Amniotic epithelial cell (primary cell): ENCODE measurements at places on chromosomes 6 and 20.
A peak's percentile ranks its signal among the peaks of the same experiment; 100 is the strongest.

DNA sequence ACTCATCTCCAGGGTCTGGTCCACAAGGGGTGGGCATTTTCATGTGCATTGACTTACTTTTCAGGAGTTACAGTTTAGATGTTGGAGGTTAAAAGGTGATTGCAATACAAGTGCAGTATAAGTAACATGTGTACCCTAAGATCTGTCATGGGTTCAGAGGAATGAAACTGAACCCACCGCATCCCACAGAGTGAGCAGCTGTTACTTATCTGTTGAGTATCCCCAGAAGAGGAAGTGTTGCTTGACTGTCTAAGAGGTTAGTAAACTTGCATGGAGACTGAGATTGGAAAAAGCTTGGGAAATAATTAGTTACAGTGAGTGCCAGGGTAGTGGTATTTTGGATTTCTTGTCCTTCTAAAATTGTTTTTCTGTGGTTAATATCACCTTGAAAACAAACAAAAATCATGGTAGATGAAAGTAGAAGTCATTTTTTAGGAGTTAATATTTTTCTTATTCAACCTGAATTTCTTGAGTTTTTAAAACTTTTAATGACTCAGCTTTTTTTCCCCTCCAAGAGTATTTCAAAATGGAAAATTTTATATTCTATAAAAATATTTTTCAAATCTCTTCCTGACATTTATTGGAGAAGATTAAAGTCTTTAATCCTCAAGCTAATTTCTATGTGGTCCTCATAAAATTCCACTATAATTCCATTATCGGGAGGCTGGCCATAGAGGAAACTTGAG is 306.1 kb downstream of the ZNF217 start:
- DNase-seq: no peak

DNA sequence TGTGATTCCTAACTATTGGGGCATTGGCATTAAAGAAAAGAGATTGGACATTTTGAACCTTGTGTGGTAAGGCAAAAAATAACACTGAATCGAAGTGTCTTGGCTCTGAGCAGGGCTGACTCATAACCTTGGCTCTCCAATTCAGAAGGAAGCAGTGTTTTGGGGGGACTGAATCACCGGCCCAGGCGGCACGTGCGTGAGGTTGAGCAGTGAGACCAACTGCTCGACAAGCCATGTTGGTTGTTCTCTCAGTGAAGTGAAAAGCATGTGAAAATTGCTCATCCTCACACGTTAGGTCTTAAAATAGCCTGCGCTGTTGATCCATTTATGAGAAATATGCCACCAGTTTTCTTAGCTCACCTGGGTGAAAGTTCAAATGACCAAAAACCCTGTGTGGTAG is 137.8 kb upstream of the SPACA1 start:
- peak; percentile 10 for DNase-seq

GRCh38 chr20:2358006-2358405 is 22.7 kb upstream of the TGM6 start:
- no peak for DNase-seq

DNA sequence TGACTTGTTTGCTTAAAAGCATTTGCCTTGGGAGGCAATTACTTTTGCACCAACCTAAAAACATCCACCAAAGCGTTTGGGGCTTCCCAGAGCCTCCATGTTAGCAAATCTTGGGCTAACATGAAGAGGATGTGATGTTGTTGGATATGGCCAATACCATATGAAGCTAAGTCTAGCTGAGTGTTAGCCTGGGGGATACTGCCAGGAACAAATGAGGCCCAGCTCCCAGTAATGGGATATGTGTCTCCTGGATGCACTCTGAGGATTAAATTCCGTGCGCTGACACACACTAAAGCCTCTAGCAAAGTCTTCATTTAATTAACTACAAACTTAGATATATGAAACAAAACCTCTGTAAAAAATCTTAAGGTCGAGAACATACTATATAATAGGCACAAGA is 35.3 kb upstream of the HBS1L start:
- no peak for DNase-seq

- DNase-seq: no peak
Measured at GRCh38 chr6:37160922-37161778, 8.8 kb upstream of the PIM1 start.

- no peak for DNase-seq
Measured at GRCh38 chr6:157401734-157402338, 20.8 kb downstream of the ZDHHC14 start.

- DNase-seq: no peak
Measured at GRCh38 chr20:49870261-49870660, 45.1 kb downstream of the SPATA2 start.

GRCh38 chr6:170305805-170306323 is 694 bp upstream of the FAM120B start:
- DNase-seq: no peak

GRCh38 chr20:1537731-1538058 is 19.8 kb downstream of the SIRPD start:
- DNase-seq: no peak

GRCh38 chr6:108800427-108800864 is 47.8 kb upstream of the ARMC2 start:
- DNase-seq: no peak

DNA sequence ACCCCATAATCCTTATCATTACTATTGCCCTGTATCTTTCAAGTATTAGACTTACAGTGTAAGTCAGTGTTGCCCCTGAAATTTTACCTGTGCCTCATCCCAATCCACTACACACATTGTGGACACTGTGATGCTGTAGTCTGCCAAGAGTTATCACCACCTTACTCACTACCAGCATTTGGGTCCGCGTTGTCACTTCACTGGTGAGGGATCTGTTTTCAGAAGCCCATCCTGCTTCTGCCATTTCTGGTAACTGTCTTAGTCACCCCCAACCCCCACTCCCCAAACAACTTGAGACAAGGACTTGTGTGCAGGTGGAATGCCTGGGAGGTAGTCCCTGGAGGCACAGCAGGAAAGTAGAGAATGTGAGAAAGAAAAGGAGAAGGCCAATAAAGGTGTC is 6.0 kb upstream of the RAB44 start:
- no peak for DNase-seq

GRCh38 chr6:10411131-10411970 is 3.5 kb downstream of the TFAP2A start:
- no peak for DNase-seq

DNA sequence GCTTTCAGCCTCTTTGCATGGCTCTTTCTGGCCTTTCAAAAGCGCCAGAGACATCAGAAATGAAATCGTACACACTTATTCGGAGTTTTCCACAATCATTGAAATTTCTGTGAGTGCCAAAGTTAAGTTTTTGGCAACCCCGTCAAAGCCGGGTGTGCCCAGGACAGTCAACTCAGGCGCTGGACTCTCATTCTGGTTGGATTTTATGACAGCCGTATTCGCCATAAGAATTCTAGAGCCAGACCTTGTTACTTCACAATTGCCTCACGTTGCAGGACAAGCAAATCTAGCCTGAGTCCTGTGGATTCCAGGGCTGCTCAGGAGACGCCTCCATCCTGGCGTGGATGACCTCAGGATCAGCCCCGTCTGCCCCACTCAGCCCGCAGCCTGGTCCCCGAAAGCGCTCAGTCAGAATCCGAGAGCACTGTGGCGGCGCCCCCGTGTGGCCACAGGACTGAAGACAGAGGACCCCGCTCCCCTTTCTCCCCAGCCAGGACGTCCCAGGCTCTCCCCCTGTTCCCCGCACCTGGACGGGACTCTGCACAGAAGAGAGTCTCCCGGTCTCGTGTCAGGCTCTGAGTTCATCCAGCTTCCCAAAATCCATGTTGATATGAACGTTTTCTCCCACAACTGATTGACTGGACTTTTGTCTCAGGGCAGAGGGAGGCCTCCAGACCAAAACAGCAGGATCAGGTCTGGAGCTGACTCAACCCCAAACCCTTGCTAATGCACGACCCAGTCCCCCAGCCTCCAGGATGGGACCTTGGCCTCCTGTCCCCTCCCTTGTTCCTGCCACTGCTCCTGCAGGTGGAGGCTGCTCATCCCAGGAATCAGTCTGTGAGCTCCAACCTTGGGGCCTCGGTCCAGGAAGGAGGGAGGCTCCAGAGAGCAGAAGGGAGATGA is 38.2 kb downstream of the MICA start:
- peak; percentile 63 for DNase-seq

DNA sequence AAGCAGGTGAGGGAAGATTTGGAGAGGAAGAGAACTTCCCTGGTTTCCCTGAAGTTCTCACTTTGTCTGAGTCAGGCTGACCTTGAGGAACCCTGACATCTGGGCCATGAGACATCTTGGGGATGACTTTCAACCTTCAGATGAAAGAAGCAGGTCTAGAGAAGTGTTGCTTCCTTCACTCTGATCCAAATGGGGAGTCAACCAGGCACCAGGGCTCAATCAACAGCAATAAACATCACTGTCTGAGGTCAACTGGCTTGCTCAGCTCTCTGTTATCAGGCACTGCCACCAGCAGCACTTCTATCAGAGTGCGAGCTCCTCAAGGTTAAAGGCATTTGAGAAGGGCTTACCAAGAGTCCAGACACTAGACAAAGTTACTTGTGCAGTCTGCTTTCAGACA is 6.3 kb downstream of the ACOT8 start:
- DNase-seq: no peak

DNA sequence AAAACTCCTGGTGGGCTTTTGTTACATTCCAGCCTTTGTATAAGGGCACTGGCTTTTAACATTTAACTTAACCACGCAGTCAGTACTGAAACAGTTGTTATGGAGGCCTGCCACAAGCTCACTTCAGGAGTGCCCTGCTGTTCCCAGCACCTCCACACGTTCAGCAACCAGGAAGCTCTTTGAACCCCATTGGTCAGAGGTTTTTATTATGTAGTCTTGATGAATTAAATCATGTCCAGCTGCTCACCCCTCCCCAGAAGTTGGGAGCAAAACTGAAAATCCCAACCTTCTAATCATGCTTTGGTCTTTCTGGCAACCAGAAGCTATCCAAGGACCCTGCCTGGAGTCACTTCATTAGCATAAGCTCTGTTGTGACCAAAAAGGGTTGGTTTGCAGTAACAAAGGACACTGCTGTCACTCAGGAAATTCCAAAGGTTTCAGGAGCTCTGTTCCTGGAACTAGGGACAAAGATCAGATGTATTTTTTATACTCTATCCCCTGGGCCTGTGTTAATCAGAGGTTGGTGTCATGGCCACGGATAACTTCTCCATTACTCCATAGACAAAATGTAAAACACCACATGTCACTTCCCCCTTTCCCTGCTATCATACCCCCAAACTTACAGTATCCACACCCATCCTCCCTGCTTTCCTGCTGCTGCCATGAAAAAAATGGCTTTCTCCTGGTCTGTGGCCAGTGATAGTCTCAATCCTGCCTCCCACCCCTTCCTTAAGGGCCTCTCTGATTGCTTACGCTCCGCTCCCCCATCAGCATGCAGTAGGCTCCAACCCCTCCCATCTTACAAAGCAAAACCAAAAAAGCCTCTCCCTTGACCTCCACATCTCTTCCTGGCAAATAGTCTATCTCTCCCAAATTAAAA is 3.1 kb downstream of the ARMC12 start:
- DNase-seq: no peak

DNA sequence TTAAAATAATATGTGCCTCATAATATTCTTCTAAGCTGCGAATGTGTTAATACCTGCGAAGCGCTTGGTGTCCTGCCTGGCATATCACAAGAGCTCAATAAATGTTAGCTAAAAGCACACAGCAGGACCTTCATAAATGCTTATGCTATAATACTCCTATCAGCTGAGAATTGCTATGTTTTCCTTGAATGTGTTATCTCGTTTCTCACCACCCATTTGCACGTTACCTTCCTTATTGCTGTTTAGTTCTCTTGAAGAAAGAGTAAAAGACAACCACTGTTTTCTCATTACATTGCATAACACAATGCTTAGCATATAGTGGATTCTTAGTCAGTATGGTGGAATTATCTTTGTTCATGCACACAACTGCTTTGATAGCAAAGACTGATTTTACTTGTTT is 76.6 kb downstream of the EDN1 start:
- no peak for DNase-seq

GRCh38 chr20:60258255-60258863 is 300.1 kb downstream of the CDH26 start:
- no peak for DNase-seq

DNA sequence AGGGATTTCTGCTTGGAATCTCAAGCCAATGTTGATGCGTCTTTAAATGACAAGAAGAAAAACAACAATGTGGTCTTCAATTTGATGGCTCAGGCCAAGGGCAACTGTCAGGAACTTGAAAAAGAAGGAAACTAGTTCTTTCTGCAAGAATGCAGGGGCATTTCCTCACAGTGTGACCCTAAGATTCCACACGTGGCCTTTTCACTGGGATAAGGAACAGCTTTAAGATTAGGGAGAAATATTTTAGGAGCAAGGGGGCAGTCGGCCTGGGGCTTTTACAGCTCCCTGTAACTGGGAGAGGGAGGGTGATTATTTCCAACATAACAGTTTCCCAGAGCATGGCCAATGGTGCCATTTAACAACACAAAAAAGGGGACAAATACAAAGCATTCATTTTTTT is 39.4 kb upstream of the MRPS10 start:
- DNase-seq: no peak

- DNase-seq: peak; percentile 10
Measured at GRCh38 chr6:72035486-72035885, 149.1 kb downstream of the RIMS1 start.
